HuH-7.5 (cell line): ENCODE measurements at places on chromosomes 7 and 10.
A peak's percentile ranks its signal among the peaks of the same experiment; 100 is the strongest.

DNA sequence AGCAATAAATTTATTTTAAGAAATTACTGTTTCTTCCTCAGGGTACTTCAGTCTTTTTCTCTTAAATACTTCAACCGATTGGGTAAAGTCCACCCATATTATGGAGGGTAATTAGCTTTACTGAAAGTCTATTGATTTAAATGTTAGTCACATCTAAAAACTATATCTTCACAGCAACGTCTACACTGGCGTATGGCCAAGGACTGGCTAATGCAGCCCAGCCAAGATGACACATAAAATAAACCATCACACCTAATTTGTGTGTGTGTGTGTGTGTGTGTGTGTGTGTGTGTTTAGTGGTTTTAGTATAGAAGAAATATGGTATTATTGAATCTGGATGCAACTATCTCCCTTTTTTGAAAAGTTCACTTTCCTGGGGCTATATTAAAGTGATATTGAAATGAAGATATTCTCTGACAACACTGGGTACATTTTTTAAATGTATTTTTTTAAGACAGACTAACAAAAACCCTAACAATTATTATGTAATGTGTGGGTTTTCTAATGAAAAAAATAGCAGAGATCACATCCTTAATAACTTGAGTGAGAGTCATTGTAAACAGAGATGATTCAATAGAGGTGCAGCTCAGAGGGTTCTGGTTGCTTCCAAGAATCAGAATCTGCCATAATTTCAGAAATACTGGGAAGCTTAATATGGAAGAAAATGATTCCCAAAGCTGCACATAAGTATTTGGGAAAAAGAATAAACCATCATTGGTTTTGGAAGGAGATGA is 584.2 kb upstream of the MBL2 start:
- no peak for DNase-seq

- no peak for DNase-seq
Measured at GRCh38 chr7:14303536-14303935, 314.1 kb upstream of the ETV1 start.

- no peak for DNase-seq
Measured at GRCh38 chr7:50069613-50070012, 23.4 kb downstream of the ZPBP start.

- peak; percentile 24 for DNase-seq
Measured at GRCh38 chr10:119871881-119872609, 598 bp downstream of the MCMBP start.

- no peak for DNase-seq
Measured at GRCh38 chr7:94351703-94352102, 43.0 kb upstream of the COL1A2 start.

DNA sequence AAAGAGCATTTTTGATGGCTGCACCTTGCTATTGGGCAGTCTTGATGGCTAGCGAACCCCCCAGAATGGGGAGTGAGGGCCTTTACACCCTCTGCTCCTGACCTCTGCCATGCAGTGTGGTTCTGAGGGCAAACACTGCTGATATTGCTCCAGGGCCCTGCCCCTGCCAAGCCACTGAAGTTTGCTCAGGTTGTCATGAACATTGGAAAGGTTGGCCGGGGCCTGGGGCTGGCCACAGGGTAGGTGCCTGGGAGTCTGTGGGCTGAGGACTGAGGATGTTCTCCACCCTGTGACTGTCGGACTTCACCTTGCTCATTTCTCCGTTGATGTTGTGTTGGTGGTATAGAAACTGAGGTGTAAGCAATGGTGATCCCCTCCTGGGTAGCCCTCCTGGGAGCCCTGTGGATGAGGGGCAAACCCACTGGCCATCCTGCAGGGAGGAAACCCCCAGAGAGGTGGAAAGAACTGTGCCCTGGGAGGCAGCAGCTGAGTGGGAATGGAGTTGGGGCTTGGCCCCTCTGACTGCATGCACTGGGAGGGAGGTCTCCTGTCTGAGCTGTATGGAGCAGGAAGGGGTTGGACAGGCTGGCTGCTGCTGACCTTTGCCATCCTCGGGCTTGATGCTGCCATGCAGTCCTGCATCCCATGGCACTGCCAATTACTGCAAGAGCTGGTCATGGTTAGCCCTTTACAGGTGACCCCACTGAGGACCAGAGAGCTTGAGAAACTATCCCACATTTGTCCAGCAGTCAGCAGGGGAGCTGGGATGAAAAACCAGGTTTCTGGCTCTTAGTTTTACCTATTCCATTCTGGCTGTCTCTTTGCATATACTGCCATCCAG is 77.1 kb downstream of the SH2D4B start:
- DNase-seq: no peak

DNA sequence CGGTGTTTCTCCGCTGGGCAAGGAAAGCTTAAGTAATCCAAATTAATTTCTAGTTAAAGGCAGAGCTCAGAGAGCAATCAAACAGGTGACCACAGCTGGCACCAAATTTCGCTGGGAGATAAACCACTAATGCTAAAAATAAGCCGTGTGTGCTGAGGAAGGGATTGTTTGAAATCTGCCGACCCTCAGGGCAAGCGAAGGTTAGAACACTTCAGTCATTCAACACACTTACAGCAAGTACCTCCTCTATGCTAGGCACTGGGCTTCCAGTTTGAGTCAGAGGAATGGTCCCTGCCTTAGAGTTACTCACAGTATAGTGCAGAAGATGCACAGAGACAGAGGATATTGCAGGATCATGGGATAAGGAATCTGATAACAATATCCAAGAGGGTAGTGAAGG is 467.9 kb upstream of the PODXL start:
- no peak for DNase-seq

GRCh38 chr7:3242398-3242972 is 58.6 kb upstream of the SDK1 start:
- DNase-seq: no peak

DNA sequence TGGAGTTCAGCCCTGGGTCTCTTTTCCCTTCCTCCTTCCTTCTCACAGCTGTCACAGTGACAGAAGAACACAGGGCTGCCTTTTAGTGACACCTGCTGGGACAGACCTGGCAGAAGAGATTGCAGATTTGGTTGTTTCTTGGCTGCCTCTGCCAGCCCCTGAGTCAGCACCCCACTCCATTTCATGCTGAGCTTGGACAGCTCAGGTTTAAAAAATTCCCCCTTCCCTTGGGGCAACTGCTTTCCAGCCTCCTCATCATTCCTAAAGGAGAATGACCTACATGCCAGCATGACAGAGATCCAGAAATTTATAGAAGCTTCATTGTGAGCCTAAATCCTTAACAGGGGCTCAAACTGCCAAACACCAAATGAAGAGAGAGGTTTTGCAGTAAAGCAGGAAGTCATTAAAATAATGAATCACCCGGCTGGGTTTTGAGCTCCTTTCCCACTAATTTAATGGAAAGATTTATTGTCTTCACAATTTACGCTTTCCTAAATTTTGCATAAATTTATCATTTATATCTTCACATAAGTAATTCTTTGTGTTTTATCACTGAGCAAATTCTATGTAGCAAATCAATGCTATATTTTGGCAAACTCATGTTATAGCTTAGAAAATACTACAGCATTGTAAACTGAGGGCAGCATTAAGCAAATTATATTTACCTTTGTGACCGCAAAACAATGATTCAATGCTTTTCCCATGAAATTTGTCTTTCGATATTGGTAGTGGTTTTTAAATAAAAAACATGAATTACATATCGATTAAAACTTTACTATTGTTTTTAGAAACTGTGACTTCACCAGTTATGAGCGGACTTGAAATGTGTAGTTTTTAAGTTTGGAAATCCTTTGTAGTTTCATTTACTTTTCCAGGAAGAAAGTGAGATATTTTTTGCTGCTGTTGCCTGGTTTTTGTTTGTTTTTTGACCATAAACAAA is 399.5 kb upstream of the ANKRD30A start:
- DNase-seq: peak; percentile 16

DNA sequence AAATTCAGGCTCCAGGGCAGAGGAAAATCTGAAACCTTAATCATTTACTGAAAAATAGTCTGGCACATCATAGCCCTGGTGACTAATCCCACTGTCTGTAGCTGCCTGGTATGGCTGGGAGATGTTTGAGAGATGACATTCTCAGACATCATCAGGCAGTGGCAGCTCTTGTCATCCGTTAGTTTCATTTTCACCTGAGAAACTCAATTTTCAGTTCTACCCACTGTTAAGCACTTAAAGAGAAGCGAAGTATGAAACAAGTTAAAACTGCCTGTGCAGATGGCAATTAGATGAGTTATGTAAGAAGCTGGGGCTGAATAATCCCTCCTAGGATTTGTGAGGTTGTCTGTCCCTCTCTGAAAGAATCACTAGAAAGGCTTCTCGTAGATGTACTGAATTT is 150.2 kb downstream of the NSUN6 start:
- no peak for DNase-seq

DNA sequence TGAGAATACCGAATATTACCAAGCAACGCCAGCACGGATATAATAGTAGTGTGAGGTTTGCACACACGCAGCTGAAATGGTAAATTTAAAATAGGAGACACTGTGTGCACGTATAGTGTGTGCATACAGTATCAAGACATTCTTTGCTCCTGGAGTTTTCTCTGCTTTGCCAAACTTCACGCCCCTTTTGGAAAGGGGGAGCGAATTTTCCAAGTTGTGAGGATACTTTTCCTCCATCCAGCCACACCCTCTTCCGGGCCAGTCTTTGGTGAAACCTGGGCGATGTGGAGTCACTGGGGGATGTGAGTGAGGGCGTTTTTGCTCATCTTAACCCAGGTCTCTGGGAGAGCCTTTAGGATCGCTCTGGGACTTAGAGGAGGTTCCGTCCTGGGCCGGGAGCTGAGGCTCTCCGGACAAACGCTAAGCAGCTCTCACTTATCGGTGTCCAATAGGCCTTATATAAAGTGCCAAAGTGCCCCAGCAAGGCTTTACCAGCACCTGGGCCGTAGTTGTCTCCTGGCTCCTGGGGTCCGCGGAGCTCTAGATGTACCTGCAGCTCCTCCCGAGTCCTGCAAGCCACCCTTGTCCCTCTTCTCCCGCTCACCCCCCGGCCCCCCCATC is 160.0 kb upstream of the MKI67 start:
- no peak for DNase-seq

DNA sequence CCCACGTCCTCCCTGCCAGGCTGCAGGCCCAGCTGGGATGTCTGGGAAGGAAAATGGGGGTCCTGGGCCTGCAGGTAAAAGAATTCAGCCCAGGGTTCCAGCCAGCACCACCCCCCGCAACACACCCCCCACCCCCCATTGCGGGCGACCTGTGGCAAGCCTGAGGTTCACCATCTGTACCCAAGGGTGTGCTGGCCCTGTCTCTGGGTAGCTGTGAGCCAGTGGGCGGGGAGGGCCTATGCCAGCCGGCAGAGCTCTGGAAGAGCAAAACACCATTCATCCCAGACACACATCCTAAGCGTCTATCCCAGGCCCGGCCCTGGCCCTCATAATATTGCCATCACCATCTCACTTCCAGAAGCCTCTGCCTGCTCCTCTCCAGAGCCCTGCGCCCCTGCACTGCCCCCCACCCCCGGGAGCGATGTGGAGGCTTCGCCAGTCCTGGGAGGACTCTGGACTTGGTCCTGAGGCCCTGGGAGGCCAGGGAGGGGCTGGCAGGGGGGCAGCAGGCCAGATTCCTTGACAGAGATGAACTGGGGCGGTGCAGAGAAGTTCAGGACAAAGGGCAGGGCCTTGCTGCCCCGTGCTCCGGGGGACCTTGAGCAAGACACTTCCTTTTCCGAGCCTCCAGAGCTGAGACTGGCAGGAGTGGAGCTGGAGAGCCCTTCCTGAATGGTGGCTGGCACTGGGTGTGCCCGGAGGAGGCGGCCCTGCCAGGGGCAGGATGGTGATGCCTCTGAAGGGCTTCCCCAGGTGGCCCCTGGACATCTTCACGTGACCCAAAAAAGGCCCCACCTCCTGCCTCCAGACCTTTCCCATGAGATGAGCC is 8.7 kb upstream of the TTYH3 start:
- no peak for DNase-seq

GRCh38 chr7:68504716-68505115 is 1093.6 kb upstream of the AUTS2 start:
- no peak for DNase-seq

DNA sequence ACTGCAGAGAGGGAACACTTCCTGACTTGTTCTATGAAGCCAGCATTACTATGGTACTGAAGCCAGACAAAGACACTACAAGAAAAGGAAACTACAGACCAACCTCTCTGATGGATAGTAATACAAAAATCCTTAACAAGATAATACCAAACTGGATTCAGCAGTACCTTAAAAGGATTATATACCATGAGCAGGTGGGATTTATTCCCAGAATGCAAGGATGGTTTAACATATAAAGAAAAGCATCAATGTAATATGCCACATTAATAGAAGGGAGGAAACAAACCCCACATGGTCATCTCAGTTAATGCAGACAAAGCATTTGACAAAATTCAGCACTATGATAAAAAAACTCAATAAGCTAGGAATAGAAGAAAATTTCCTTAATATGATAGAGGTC is 47.2 kb downstream of the EBLN1 start:
- DNase-seq: no peak

DNA sequence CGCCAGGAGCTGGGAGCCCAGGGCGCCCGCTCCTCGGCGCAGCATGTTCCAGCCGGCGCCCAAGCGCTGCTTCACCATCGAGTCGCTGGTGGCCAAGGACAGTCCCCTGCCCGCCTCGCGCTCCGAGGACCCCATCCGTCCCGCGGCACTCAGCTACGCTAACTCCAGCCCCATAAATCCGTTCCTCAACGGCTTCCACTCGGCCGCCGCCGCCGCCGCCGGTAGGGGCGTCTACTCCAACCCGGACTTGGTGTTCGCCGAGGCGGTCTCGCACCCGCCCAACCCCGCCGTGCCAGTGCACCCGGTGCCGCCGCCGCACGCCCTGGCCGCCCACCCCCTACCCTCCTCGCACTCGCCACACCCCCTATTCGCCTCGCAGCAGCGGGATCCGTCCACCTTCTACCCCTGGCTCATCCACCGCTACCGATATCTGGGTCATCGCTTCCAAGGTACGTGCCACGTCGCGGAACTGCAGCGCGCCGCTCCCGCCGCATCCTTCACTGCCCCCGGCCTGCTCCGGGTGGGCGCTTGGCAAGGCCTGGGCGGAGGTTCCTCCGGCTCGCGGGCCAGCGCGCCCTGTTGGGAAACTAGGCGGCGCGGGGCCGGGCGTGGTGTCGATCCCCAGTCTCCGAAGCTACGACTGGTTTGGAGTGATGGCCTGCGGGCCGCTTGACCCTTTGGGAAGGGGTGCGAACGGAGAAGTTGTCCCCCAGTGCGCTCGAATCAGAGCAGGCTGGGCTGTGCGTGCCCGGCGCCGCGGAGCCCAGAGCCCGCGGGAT is 868 bp downstream of the EMX2 start:
- no peak for DNase-seq

- DNase-seq: no peak
Measured at GRCh38 chr7:140389445-140389844, 8.9 kb downstream of the SLC37A3 start.
